ENCODE measurements at places on chromosomes 4 and X.

- peak; percentile 58 for DNase-seq
Measured at GRCh38 chr4:52676536-52676935, 17.4 kb upstream of the USP46 start.

DNA sequence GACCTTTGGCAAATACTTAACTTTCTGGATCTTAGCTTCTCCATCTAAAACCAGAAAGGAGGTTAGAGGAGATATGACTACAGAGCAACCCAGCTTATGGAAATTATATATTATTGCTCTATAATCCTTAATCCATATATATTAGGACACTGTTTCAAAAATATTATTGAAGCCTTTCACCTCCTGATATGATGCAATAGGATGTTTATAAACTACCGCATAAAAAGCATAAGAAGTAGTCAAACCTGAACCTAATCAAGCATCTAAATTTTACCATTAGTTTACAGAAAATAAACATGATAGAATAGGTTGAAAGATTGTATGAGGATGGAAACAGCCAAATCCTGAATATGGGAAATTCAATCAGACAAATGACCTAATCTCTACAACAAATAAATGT is 5.6 kb upstream of the FAM200B start:
- DNase-seq = no peak

- no peak for DNase-seq
Measured at GRCh38 chrX:103362474-103362873, 6.2 kb downstream of the TCEAL9 start.

DNA sequence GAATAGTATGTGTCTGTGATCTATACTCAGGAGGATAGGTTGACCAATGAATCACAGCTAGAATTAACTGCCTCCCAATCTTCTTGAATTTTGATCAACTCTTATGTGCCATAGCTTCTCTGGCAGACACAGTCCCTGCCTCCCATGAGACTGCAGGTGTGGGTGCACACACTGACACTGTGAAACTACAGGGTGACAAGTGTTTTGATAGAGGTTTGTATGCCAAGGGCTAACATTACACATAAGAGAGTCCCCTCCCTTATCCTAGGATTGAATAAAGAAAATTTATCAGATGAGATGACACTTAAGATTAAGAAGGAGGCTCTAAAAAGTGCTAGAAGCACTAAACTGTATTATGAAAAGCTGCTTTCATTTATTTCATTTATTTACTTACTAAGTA is 218.4 kb upstream of the BMP3 start:
- no peak for DNase-seq

DNA sequence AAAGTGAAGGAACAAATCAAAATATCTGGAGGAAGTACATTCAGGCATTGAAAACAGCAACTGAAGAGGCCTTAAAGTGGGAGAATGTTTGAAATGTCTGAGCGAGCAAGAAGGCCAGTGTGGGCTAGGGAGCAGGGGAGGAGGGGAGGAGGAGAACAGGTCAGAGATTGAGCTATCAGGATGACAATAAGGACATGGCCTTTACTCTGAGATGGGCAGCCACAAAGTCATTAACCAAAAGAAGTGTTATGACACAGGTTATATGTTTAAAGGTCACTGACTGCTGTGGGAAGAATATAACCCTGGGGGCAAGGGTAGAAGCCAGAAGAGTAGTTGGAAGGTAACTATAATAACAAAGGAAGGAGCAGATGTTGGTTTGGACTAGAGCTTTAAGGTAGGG is 315.4 kb downstream of the INPP4B start:
- DNase-seq = no peak

GRCh38 chr4:172270397-172270796 is 457.2 kb downstream of the GALNTL6 start:
- peak; percentile 31 for DNase-seq
